ENCODE measurements at places on chromosomes 2 and 18.

DNA sequence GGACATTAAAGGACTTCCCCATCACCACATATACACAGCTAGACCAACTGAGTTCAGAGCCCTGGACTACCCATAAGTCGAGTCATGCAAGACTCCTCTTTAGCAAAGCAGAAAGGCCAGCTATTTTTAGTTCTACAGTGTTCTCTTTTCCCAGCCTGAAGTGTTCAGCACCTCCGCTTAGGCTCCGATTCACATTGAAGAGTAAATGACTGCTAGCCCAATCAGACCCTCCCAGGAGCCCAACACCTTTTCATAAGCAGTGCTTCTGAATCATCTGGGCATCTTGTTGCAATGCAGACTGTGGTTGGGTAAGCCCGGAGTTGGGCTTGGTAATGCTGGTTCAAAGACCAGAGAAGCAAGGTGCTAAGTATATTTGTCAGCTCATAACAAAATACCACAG lies 138.6 kb upstream of the MSH6 start:
- no peak for DNase-seq

GRCh38 chr18:49238433-49239042 lies 221.9 kb downstream of the DYM start:
- DNase-seq = no peak

DNA sequence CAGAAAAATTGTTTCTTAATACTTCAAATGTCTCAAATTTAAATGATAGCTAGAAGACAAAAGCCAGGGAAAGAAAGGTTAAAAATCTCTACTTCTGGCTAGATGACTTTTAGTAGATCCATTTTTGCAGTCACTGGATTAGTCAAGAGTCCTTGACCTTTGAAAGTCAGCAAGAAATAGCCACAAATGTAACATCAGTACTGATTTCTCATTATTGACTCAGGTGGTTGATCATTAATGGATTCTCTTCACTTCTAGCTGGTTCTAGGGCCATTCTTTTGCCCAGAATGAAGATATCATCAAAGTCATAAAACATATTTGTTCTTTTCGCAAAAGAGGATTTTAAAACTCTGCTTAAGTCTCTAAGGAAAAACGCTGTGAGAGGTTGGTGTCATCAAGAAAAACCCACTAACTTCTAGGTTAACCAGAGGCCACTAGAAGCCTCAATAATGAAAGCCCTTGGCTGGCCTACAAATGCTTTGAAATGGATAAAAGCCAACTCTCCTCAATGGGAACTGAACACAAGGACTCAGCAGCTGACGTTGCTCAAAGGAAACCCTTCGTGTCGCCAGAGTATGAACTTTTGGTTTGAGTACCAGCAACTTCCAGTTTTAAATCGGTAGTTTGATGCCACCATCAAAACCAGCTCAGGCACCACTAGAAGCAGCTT lies 66.3 kb downstream of the IRS1 start:
- no peak for DNase-seq

GRCh38 chr18:40152859-40153258 lies 1802.2 kb upstream of the PIK3C3 start:
- DNase-seq = no peak

DNA sequence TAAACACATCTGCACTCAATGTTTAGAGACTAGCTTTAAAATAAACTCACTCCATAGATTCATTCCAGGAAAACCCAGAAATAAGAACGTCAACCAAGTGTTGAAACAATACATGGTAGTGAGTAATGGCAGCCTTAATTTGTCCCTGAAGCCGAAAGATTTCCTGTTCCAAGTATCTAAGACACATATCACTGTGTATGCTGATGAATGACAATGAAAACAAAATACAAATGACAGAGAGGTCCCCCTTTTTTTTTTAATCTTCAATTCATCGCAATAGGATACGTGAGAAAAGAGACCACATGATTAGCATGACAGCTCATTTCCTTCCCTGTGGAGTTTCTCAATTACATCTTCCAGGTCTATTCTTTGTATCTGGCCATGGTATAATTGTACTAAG lies 160.5 kb upstream of the STK17B start:
- DNase-seq = no peak

- no peak for DNase-seq
These were observed 10.8 kb upstream of the MAPRE2 start for GRCh38 chr18:35030277-35030989.

- DNase-seq = no peak
These were observed 851.4 kb upstream of the SOX11 start for GRCh38 chr2:4840791-4841190.

- no peak for DNase-seq
These were observed 196.1 kb downstream of the MCFD2 start for GRCh38 chr2:46719487-46719886.

GRCh38 chr2:237673130-237674001 lies 46.0 kb downstream of the LRRFIP1 start:
- DNase-seq = no peak

- DNase-seq = no peak
These were observed 195.8 kb downstream of the MTX2 start for GRCh38 chr2:176464886-176465564.

DNA sequence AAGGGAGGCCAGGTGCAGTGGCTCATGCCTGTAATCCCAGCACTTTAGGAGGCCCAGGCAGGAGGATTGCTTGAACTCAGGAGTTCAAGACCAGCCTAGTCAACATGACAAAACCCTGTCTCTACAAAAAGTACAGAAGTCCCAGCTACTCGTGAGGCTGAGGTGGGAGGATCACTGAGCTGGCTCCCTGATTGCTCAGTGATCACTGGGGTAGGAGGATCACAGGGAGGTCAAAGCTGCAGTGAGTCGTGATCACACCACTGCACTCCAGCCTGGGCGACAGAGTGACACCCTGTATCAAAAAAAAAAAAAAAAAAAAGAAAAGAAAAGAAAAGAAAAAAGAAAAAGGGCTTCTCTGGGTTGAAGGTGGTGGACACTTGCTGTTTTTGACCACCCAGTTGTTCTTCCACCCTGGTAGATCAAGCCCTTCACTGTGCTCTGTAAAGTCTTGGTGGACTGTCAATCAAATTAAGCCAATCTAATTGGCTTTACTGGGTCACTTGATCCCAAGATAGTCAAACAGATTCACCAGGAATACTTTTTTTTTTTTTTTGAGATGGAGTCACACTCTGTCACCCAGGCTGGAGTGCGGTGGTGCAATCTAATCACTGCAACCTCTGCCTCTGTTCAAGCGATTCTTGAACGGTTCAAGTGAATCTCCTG lies 191.6 kb downstream of the AGPS start:
- no peak for DNase-seq

DNA sequence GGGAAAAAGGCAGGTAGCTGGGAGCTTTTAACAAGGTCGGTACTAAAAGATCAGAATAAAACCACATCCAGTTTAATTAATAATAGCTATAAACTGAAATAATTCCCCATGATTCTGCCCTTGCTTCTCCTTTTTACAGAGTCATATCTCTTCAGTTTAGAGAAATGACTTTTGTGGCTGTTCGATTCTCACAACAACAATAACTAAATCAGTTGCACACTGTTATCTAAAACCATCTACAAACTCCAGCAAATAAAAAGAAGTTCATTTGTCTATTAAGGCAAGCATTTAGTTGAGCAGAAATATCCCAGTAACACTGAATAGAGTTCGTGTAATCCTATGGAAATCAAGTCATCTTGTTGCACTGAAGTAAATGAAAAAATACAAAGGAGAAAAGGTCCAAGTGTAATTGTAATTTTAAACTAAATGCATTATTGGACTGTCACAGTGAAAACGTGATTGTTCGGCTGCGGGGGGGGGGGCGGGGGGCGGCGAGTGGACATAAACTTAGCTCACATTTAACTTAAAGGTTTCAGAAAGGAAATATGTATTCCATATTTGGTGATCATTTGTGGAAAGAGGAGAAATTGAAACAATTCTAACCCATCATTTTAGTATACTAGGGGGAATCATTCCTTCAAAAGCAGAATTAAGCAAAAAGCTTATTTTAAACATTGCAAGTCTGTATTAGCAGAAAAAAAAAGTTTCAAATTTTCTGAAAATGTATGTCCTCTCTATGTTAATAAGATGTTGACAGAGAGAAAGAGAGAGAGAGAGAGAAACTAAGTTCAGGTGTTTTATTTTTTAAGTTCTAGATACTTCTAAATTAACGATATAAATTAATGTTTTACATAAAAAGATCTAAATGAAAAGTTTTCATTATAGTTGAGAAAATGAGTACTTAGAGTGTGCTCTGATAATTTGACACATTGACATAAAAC lies 144.5 kb downstream of the MEIS1 start:
- no peak for DNase-seq

DNA sequence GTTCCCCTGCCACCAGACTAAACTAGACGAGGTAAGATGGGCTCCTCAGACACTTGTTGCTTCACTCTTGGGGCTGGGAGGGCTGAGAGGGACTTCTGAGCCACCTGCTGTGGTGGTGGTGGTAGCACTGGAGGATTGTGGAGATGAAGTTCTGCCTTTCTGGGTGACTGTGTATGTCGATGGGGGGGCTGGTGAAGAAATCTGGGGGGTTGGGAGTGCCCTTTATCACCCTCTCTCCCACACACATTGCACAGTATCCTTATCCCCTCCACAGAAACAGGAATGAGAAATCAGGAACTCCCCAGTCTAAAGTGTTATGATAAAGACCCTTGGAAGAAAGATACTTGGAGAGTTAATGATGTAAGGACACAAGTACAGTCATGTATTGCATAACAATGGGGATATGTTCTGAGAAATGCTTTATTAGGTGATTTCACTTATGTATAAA lies 38.5 kb downstream of the HK2 start:
- DNase-seq = no peak

- no peak for DNase-seq
These were observed 321.5 kb upstream of the HNRNPA3 start for GRCh38 chr2:176891105-176891504.

DNA sequence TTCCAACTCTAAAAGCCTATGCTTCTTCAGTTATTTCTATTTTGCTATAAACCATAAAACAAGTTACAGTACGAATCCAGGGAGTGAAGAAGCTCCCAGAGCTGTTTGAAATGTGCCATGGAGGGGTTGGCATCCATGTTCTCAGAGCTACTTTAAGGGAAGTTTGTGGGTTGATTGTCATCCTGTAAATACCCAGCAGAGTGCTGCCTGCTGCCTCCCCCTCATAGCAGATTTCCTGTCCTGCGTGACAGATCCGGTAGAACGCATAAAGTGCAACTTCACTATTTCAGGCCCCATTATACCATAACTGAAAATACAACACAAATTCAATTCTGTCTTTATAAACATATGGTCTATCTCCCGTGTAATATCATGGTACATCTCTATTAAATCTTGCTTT lies 114.4 kb downstream of the CTNNA2 start:
- no peak for DNase-seq

- no peak for DNase-seq
These were observed 129.3 kb downstream of the RDH14 start for GRCh38 chr2:18430996-18431748.

DNA sequence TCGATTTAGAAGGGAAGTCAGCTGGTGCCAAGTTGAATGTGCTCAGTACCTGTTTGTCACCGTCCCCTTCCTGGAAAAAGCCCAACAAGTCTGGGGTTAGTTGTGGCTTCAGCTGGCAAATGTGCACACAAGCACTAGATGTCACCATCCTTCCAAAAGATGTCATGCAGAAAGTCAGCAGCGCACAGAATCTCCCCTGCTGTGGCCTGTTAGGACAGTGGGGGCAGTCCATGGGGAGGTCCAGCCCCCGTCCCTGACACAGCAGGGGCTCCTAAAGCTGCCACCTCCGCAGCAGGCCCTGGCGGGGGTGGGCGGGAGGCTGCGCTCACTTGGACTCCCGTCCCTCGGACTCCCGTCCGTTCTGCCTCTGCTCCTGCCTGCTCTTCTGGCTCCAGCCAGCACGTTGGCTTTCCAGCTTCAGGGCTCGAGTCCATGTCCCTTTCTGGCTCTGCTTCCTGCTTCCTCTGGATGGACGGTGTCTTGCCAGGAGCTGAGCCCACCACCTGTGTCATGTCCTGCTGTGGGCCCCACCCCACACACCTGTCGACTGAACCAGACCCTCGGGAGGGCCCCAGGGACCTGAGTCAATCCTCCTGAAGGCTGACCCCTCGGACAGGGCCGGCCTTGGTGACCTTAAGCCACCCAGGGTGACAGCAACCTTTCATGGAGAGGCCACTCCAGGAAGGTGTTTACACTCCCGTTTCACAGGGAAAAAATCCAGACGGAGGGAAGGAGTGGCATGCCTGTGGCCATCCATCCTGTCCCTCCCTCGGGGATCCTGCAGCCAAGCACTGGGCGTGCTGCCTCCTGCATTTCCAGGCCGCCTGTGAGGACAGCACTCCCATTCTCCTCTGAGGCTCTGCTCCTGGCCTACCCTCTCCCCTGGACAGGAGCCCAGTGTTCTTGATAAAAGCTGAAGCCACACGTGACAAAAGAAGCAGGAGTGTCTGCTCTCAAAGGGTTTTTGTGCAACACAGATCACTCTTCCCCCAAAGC lies 8.5 kb downstream of the RAB17 start:
- no peak for DNase-seq

- no peak for DNase-seq
These were observed 11.4 kb upstream of the LRATD1 start for GRCh38 chr2:14621114-14621513.

DNA sequence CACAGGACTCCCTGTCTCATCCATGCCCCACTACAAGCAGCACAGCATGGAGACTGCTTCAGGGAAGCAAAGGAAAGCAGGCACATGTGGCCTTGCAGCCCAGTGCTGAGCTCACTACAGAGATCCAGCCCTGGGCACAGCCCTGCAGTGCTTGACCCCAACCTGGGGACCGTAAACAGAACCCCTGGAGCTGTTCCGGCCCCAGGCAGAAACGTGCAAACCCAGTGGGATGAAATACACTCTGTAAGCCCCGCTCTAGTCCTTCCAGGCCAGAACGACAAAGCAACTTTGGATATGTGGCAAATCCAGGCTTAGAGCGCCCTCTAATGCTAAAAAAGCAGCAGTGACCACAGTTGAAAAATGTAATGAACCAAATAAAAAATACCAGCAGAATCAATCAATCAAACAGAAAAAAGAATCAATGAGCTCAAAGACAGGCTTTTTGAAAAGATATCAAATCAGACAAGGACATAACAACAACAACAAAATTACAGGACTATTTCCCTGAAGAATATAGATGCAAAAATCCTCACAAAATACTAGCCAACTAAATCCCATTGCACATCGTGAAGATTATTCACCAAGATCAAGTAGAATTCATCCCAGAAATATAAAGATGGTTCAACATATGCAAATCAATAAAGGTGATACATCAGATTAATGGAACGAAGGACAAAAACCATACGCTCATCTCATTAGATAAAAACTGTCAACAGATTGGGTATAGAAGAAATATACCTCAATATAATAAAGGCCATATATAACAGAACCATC lies 45.6 kb downstream of the ZNF519 start:
- DNase-seq = no peak
